ENCODE measurements at places on chromosomes 7 and 10.

DNA sequence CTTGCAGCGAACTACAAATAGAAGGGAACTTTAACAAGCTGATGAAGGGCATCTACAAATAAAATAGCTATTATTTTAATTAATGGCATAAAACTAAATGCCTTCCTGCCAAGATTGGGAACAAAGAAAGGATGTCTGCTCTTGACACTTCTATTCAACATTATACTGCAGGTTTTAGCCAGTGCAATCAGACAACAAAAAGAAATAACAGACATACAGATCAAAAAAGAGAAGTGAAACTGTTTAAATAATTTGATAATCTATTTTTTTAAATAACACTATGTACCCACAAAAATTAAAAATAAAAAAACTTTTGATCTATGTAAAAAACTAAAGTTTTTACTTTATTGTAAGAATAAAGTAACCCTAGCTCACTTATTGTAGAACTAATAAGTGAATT lies 22.4 kb upstream of the TLL2 start:
- DNase-seq = no peak

- peak; percentile 19 for DNase-seq
These were observed 51.1 kb downstream of the GNA12 start for GRCh38 chr7:2792856-2793487.

DNA sequence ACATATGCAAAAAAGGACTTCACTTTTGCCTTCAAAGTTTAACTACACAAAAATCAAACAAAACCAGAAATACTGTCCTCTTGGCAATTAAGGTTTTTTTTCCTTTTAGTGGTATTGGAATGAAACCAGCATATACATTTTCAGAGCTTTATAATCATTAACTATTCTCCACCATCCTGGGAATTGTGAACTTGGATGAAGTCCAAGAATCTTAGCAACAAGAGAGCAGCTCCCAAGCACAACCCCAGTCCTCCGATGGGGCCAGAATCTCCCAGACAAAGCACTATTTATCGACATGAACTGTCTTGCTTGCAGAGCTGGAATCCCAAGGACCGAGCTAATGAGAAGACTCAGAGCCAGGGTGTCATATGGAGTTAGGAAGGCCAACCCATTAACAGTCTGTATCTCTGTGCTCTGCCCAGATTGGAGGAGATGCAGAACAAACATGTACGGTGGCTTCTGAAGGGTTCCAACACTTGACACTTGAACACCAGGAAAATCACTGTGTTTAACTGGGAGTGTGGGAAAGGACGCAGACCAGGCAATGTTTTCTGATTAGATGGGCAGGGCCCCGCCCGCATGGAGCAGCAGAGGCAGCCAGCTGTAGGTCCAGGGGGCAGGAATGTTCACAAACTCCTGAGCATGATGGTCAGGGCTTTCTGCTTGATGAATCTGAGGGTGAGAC lies 35.5 kb downstream of the PPP1R3C start:
- no peak for DNase-seq

DNA sequence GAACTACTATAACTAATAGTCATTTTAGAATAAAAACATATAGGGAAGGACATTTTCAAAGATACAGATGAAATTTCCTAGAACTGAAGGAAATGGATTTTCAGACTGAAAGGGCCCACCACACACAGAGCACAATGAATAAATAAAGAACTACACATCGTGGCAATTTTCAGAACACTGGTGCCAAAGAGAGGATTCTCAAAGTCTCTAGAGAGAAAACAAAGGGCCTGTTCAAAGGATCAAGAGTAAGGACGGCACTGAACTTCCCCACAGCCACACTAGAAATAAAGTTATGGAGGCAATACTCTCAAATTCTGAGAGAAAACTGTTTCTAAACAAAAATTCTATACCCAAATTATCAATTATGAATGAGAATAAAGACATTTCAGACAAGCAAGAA lies 21.9 kb downstream of the NAPEPLD start:
- DNase-seq = no peak

DNA sequence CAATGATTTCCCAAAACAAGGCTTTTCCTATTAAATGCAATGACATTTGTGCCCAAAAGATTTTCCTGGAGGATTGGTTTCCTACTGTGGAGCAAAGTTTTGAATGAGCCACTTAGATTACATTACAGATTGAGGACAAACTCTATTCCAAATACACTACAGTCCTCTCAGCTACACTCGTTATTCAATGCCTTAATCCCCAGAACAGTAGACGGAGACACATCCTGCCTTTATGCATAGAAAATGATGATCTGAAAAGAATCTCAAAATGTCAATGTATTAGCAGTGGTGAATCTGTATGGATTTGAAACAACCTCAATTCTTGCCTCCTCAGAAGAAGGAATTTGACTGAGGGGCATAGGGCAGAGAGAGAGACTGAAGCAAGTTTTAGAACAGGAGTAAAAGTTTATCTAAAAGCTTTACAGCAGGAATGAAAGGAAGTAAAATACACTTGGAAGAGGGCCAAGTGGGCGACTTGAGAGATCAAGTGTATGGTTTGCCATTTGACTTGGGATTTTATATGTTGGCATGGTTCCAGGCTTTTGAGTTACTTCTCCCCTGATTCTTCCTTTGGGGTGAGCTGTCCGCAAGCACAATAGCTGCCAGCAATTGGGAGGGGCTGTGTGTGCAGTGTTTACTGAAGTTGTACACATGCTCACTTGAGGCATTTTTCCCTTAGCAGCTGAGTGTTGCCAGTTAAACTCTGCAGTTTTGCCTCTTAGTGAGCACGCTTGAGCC lies 891.9 kb upstream of the MBL2 start:
- no peak for DNase-seq

- no peak for DNase-seq
These were observed 92.3 kb upstream of the KDM7A start for GRCh38 chr7:140269004-140269638.

DNA sequence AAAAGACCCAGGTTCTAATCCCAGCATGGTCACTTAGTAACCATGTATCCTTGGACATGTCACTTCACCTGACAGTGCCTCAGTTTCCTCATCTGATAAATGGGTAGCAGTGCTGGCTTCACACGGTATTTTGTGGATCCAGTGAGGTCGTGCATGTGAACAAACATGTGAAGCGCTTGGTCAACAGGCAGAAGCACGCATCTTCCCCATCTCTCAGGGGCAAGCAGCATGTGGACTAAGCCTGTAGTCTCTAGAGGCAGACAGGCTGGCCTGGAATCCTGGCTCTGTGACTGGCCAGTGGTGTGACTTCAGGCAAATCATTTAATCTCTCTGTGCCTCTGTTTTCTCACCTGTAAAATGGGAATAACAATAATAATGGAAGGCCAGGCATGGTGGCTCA lies 115.8 kb downstream of the C10orf105 start:
- DNase-seq = no peak

Data from endodermal cell (in vitro differentiated cells).